ENCODE measurements at places on chromosomes 16 and 17.

GRCh38 chr16:88540346-88540977 is 29.7 kb upstream of the ZC3H18 start:
- no peak for DNase-seq

- no peak for DNase-seq
These were observed 188.7 kb upstream of the GSE1 start for GRCh38 chr16:85424260-85425073.

DNA sequence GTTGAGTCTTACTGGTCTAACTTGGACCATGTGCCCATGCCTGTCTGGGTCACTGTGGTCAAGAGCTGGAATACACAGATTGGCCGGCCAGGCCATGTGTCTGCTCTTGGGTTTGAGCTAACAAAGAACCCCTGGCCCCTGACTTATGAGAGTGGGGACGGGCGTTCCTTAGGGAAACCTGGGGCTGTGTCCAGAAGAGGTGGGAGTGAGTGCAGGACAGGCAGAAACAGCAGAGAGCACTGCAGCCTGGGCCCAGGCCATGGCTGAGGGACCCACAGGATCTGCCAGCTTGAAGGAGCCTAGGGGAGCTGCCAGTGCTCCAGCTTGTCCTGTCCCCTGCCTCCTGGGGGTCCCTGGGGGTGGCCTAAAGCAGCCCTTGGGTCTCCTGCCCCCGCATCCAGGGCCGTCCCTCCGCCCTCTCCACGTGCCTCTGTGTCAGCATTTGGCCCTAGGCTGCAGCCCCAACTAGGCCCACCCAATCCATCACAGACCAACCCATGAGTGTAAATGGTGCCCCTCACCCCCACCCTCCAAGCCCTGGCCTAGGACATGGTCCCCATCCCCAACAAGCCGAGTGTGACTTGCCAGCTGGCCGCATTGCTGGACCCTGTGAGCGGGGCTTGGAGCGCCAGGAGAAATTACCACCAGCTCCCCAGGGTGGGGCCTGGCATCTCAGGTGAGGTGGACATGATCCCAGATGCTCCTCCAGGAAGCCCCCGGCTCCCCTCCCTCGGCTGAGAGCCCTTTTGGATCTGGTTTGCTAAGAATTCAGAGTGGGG is 12.5 kb upstream of the DRC7 start:
- DNase-seq: no peak

GRCh38 chr17:59466946-59467801 is 98.2 kb upstream of the DHX40 start:
- no peak for DNase-seq

DNA sequence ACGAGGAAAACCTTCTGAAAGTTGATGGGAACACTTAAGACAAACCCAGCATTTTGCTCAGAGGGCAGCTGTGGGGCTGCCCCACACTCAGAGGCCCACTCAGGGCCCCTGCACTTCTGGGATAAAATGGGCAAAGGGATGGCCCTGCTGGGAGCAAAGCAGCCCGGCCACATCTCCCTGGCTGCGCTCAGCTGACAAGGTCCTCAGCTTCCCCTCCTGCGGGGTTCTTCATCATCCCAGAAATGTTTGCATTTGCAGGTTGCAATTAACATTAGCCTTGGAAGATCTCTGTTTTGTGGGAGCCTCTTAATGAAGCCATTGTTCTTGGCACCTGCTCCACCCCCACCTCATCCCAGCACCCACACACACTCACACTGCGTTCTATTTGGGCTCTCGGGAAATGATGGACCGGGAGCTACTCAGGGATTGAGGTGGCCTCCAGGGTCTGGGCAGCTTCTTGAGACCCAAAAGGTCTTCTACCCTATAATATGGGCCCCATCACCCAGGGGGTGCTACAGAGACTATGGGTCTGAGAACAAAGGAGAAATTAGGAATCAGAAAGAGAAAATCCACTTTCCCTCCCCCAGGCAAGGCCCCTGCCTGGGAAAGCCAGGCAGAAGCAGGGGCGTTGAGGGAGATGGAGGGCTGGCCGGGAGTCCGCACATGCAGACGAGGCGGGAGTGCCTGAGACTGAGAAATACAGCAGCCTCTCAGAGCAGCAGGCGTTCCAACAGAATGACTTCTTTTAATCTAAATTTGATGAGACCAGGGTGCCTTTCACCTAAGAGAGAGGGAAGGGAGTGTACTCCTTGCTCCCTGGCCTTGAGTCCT is 53.7 kb upstream of the RPL38 start:
- no peak for DNase-seq

DNA sequence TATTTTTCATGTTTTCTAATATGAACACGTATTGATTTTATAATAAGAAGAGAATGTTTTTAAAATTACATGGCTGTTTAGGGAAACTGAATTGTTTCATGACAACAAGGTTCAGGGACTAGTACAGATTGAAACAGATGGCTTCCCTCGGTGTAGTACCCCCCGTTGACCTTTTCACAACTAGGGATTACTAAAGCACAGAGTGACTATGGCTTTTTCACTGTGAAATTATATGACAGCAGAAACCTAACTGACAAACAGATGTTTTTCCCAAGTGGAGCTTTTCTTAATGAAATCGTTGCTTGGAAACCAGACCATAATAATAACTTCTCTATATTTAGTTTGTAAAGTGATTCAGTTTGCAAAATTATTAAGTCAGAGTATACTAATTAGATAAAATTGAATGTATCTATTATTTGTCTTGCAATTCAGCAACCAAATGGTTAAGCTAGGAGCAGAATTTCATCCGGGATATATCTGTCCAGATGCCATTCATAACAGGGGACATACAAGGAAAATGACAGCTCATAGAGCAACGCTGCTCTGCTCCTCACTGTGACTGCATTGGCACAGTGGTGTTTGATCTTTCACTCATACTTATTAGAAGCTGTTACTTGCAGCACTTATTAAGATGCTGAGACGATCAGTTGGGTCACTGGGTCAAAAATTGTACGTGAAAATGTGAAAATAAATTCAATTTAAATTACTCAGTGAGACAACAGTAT is 111.7 kb downstream of the TANGO6 start:
- DNase-seq: no peak

DNA sequence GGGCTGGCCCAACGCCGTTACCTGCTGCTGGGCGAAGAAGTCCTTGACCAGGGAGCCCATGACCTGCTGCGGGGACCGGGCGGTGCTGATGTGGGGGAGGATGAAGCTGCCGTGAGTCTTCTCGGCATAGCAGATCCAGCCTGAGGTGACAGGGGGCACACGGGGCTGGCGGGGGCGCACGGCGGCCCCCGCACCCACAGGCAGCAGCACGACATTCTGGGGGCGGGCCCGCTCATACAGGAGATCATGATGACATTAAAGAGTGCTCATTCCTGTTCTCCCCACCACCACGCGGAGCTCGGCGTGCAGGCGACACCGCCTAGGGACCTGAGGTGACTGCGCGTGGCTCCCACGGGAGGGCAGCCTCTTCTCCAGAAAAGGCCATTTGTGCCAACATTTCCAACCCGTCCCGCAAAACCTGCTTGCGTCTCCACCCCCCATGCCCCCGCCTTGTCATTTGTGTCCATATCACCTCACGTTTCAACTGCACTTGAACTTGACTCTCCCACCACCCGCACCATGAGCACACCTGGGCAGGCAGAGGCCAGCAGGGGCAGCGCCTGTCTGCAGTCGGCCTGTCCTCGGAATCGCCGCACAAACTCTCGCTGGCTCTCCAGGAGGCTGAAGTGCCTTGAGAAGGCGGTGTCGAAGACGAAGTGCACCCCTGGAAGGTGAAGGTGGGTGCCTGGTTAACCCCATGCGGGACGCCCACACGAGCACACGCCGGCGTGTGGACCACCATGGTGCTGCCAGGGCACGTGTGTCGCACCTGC is 6.4 kb downstream of the CIAO3 start:
- no peak for DNase-seq

- DNase-seq: no peak
These were observed 7.7 kb upstream of the PCTP start for GRCh38 chr17:55743103-55743679.

DNA sequence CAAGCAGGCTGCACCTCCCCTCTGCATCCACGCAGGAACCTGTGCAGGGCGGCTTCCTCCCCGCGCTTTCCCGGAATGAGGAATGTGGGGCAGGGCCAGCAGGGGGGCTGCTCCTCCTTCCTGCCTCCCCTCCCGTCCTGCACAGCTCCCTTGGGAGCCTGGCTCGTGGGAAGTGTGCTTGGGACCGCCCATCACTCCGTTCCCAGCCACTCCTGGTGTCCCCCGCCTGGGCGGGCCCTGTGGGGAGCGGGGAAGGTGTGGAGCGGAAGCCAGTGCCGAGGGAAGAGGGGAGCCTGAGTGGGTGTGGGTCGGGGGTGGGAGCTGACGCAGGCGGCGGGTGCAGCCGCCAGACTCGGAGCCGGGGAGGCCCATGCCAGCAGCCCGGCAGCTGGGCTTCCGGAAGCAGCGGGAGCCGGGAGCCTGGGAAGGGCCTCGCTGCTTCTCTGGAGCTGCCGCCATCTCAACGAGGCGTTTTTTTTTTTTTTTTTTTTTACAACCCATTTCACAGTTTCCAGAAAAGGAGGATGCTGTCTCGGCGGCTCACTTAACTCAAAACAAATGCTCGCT is 24.1 kb downstream of the BAHCC1 start:
- no peak for DNase-seq

DNA sequence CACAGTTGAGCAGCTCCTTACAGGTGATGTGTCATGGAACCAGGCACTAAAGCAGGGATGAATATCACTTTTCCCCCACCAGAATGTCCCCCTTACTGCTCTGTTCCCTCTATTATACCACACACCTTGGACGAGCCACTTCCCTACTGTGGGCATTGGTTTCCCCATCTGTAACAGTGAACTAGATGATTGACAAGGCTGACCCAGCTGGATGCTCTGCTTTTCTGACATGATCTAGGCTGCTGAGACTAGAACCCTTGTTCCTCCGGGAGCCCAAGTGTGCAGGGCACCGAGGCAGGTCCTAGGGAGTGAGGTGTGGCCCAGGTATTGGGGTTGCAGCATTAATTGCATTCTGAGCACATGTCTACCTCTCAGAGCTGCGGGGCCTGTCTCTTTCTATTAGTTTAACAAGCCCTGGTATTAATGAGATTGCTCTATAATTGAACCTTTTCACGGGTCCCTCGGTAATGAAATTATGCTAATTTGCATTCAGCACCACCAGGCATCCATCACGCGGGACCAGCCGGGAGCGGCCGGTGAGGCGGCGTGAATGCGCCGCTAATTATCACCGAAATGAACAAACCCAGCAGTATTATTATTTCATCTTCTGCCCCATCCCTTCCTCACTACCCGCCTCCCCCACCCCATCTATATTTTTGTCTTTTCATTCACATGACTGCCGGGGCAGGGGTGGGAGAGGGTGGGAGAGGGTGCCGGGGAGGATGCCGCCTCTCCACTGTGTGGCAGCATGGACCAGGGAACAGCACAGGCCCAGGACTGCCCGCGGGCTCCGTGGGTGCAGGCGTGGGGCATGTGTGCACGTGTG is 121.1 kb downstream of the CYLD start:
- DNase-seq: no peak

GRCh38 chr16:88045820-88046303 is 94.6 kb downstream of the BANP start:
- peak; percentile 78 for DNase-seq

- DNase-seq: no peak
These were observed 14.9 kb downstream of the CDH16 start for GRCh38 chr16:66903544-66904427.

- DNase-seq: no peak
These were observed 459.8 kb downstream of the CDH8 start for GRCh38 chr16:61576476-61576875.

- DNase-seq: no peak
These were observed 37.4 kb downstream of the DNAH17 start for GRCh38 chr17:78539781-78540180.

DNA sequence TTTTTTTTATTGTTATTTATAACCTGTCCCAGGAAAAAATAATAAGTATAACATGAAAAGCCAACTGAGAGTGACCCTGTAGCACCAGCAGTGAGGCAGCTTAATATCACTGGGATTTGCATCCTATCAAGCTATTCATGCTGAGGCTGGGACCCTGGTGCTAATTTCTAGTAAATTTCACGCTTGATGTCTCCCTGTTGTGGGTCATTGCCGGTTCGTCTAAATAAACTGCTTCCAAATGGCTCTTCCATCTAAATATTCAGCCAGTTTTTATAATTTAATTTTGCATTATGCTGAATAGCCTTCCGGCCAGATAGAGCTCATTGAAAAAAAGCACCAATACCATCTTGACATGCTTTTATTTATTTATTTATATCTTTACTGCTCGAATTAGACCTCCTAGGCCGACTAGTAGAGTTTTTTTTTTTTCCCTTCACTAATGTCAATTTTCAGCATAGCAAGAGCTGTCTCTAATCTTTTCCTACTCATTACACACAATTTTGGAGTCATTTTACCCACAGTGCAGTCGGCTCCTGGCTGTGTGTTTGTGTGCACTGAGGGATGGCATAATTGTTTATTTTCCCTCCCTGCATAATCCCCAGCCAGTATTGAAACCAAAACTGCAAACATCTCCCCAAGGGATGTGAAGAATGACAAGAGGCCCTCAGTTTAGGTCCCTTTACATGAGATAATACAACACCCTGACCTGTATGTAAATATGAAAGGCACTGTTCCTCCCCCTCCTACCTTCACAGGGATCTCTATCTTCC is 168.8 kb downstream of the AATF start:
- no peak for DNase-seq

GRCh38 chr16:10356870-10357842 is 28.7 kb upstream of the ATF7IP2 start:
- DNase-seq: no peak

GRCh38 chr16:56558024-56558747 is 6.7 kb upstream of the MT4 start:
- DNase-seq: no peak

DNA sequence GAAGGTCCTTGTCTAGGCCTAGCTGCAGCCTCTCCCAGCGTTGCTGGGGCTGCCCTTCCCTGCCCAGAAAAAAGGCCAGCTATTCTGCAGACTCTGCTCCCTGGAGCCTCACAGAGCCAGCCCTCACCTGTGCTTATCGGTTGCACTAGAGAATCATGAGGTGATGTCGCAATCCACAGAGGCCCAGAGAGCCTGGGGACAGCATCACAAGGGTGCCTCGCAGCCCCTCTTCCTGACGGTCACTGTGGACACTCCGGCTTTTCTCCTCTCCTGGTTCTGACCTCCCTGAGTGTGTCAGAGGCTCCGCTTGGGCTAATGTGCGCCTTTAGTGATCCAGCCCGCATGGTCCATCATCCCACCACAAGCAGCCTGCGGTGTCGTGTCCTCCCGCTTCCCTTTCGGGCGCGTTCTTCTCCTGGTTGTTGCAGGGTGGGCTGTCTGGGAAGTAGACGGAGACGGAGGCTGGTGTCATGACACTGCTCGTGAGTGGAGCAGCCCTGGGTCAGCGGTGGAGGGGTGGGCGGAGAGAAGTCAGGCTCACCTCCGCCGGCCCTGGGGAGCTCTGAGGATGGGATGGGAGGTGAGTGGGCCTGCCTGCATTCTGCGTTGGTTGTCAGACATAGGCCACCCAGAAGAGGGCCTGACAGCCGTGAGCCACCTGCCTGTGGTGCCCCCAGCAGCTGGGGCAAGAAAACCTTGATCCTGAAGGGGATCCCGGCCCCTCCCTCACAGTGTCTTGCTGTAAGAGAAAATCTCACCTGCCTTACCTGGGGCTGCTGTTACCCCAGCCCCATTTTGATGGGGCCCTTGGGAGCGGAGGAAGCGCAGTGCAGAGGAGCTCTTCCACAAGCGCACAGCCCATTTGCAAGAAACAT is 165.9 kb upstream of the CHMP6 start:
- DNase-seq: no peak

- DNase-seq: no peak
These were observed 271.6 kb downstream of the ABCC12 start for GRCh38 chr16:47884116-47884725.

GRCh38 chr17:36730857-36731490 is 129.6 kb downstream of the MRM1 start:
- no peak for DNase-seq

- DNase-seq: no peak
These were observed 14.5 kb upstream of the PRKCA start for GRCh38 chr17:66287911-66288310.
